Retina (tissue), 1 donor: ENCODE measurements at places on chromosomes 12 and 14.

DNA sequence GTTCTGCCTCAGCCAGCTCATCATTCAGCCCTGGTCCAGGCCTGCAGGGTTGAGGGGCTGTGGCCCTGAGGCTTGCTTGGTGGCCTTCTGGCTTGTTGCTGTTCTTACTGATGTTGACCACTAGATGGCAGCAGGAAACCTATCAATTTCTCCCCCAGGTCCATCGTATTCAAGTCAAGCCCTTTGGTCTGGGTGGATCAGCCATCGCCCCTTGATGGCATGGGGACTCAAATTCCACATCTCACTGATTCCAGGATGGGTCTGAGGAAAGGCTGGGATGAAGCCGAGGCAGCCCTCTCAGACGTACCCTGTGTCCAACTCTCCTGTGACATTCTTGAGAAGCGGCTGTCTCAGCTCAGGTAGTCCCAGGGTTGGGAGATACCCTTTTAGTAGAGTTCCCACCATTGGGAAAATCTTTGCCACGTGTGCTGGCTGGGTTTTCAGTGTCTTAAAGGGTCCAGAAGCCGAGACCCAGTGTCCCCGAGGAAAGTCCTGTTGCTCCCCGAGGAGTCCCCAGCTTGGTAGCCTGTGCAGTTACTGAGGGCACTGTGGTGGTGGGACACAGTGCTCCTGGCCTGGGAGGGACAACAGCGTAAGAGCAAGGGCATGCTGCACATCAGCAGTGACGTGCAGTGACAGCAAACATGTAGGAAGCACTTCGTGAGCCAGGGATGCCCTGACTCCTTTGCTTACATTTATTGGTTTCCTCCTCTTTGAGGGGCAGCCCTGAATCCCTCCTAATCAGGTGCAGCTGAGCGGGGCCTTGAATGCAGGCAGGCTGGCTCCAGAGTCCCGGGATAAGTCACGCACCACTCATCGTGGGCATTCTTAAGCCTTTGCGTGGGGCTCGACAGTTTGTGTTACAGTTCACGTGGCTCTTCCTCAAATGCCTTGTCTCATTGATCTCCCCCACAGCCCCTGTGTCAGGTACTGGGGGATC is 58.6 kb downstream of the TSPAN9 start:
- peak; percentile 87 for DNase-seq

GRCh38 chr12:42003031-42003430 is 141.6 kb downstream of the GXYLT1 start:
- DNase-seq, result no peak

DNA sequence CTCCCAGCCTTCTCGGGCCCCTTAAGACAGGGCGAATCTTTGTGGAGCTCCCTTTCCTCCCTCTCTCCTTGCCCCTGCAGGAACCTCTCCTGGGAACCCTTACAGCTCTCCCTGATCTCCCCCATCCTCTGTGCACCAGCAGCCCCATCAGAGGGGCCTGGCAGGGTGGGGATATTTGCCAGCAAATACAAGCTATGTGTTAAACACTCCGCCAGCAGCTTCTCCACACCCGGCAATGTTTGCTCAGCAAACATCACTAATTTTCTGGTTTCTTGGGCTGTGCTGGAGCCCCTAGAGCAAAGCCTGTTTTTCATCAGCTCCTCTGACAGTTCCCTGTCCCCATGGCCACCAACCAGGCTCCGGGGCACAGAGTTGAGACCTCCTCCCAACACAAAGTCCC is 147.5 kb upstream of the LHX5 start:
- no peak for DNase-seq

DNA sequence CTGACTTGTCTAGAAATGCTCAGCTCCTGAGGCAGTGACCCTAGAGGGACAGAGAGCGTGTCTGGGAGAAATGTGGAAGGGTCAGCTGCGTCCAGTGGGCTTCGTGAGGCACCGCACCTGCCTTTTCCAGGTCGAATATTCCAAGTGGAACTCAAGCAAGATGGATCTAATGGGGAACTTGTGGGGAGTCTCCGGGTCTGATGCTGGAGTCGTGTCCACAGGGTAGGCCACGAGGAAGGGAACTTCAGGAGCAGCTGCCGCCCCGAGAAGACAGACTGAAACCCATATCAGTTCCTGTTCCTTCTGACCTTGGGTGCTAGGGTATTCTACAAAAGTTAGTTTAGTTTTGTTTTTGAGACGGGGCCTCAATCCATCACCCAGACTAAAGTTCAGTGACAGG is 67.5 kb downstream of the TNFAIP2 start:
- DNase-seq, result no peak

GRCh38 chr12:123384994-123385376 is 1.1 kb downstream of the KMT5A start:
- DNase-seq, result no peak
